Activated naive CD8-positive, alpha-beta T cell treated with anti-CD3 and anti-CD28 coated beads, Interleukin-2, amount 50 U/mL, for 16 hours (primary cell): ENCODE measurements at places on chromosomes 6 and 20.

DNA sequence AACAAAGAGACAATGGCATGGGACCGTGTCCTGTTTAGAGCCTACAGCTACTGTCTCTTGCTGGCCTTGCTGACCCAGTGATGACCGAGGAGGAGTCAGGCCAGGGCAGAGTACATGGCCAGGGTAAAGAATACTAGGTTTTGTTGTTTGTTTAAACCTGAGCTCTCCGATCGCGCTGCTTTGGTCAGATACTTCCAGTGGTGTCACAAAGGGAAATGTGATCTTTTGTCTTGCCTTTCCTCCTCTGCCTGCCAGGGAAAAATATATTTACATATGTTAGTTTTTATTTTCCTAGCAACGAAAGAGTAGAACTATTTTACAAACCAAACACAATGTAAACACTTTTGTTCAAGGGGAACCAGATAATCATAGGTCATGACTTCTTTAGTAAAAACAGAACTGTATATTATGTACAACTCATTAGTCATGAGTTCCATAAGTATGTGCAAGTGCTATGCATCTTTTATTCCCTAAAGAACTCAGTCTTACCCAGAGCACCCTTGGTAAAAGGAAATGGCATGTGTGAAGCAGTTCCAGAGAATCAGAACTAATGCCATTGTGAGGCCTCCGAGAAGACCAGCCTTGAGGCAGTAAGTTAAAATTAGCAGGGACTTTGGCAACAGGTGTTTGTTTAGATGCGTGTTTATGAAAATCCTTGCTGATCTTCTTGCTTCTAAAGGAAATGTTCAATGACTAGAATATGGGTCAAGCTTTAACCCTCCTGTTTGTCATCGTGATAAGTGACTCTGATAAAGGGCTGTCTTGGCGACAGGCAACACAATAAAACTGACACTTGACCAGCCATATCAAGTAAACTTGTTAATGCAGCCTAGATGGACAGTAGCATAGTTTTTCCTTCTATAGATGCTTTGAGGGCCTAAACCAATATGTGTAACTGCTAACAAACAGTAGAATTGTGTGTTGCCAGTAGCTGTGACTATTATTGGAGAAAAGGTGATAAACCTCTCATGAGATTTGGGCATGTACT, 204.6 kb downstream of the NKAIN2 start:
- no peak for DNase-seq

DNA sequence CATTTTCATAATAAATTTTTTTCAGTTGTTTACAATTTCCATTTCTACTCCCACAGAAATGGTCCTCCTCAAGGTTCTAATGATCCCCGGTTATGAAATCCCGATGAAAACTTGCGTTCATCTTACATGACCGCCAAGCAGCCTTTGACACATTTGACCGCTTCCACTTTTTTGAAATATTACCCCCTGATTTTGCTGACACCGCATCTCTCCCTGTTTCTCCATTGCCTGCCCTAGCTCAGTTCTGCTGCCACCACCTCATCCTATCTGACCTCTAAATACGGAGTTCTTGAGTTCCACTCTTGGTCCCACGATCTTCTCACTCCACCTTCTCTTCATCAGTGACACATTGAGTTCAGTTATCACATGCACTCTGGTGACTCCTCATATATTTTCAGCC, 74.1 kb downstream of the SLC35B3 start:
- DNase-seq, result no peak

DNA sequence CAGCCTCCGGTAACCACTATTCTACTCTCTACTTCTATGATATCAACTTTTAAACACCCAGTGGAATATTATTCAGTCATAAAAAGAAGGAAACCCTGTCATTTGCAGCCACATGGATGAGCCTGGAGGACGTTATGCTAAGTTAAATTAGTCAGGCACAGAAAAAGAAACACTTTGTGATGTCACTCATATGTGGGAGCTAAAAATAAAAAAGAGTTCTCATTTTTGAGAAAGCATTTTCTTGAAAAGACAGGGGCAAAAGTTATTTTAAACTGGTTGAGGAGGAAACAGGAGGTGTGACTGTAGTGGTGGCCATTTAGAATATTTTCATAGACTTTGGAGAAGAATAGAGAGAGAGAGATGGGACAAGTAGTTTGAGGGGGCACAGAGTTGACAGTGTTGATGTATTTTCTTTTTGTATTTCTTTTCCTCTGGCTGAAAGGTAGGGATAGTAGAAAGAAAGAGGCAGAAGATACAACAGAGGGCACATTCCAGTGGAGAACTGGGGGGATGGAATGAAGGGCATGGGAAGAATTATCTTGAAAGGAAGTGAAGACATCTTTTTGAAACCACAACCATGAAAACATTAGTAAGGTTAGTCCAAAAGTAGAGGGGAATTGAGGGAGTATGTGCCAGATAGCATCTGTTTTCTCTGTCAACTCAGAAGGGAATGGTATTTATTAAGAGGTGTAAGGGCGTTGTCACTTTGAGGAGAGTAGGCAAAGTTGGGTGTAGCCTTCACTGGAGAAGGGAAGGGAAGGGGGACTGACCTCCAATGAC, 181.3 kb upstream of the GMDS start:
- DNase-seq, result no peak

DNA sequence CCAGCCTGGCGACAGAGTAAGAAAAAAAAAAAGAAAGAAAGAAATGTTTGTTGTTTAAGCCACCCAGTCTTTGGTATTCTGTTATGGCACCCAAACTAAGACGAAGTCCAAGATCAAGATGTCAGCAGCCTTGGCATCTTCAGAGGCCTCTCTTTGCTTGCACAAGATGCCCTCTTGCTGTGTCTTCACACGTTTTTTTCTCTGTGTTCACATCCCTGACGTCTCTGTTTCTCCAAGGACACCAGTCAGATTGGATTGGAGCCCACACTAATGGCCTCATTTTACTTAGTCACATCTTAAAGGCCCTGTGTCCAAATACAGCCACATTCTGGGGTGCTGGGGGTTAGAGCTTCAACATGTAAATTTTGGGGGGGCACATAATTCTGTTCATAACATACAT, 380.9 kb downstream of the GJA1 start:
- DNase-seq, result no peak

- DNase-seq, result no peak
These were observed 15.7 kb downstream of the MTG2 start for GRCh38 chr20:62198496-62198895.

DNA sequence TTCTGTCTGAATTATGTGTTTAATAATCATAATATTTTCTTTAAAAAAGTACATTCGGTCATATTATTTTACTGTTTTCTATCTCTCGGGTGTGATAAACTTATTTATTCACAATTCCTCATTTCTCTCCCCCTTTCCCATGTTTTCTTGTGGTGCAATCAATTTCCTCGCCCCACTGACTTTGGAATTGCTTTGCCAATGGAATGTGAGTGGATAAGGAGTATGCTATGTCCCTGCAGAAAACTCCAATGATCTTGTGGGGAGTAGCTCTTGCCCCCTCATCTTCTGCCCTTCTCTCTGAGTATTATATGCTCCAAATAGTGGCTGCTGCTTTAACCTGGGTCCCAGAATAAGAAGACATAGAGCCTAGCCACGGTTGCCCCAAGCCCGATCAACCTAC, 64.1 kb downstream of the HMGN3 start:
- DNase-seq, result no peak

- DNase-seq, result no peak
These were observed 73.0 kb upstream of the TSHZ2 start for GRCh38 chr20:52899041-52899608.
